ENCODE measurements at places on chromosomes 7 and 10.

DNA sequence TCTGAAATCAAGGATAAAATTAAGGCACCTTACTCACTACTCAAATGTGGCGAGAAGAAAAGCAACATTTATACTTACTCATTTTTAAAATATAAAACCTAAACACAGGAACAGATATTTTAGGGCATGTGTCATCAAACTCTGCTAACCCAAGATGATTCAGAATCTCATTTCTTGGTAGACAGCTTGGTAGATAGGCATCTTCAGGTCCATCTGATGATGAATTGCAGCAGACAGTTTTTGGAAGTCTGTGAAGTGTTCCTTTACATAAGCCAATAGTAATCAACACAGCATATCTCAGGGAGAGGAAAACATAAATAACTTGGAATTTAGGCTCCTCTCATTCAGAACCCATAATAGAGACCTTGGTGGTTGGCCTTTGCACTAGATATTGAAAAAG, 3.4 kb downstream of the HIPK2 start:
- no peak for DNase-seq

DNA sequence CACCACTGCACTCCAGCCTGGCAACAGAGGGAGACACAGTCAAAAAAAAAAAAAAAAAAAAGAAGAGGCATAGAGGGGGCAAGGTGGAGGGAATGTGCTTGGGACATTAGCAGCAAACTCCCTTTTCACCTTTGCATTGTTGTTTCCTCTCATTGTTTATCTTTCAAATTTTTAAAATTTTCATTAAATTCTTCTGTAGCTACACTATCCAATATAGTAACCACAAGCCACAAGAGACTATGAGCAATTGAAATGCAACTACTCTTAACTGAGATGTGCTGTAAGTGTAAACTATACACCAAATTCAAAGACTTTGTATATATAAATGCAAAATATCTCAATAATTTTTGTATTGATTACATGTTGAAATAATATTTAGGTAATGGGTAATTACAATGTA, 43.4 kb downstream of the EBLN1 start:
- DNase-seq: no peak

DNA sequence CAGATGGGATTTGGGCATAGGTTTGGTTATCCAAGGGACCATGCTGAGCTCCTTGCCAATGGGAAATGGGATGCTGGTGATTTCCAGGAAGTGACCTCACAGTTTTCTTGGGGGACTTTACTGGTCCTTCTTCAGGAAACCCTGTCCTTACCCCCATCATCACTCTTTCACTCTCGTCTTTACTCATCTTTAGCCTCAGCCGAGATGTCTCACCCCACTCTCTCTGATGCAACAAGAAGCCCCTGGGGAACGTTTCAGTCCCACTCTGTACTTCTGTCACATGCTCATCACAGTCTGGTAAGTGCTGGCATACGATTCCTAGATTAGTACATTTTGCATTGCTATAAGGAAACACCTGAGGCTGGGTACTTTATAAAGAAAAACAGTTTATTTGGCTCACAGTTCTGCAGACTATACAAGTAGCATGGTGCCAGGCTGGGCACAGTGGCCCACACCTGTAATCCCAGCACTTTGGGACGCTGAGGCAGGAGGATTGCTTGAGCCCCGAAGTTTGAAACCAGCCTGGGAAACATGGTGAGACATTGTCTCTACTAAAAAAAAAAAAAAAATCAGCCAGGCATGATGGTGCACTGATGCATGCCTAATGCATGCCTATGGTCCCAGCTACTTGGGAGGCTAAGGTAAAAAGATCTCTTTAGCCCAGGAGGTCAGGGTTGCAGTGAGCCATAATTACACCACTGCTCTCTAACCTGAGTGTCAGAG, 63.5 kb upstream of the VKORC1L1 start:
- DNase-seq: no peak

DNA sequence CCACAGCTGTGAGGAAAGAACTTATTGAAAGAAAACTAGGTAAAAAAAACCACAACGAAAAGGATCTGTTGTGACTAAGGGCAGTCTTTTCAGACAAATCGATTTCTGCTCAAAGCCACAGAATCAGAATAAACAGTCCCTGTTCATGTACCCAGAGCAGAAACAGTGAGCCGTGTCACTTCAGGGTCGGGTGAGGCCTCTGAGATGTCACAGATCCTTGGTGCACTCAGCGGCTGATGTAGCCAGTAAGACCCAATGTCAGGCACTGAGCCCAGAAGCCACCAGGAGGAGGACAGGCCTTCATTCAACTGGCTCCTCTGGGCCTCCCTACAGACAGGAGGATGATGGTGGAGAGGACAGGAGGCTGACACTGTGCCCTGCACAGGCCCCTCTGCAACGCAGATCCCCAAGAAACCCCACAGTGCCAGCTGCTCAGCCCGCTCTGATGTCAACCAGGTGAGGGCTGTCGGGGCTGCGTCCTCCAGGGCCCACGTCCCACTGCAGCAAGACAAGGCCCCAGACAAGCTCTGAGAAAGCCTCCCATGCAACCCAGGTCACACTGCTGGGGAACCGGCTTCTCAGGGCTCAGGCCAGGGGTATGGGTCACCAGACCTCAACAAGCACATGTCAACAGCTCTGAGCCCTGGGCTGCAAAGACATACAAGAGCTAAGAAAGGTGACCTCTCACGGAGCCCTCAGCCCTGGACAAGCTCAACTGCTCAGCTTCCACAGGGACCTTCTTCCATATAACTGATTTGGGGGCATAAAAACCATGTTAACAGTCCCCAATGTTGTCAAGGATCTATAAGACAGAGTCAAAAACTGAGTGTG, 190.6 kb downstream of the PARD3 start:
- no peak for DNase-seq

- DNase-seq: no peak
Observed at GRCh38 chr10:12513003-12513365, 163.6 kb downstream of the CAMK1D start.

- DNase-seq: no peak
Observed at GRCh38 chr10:17453035-17453372, 1.4 kb downstream of the ST8SIA6 start.

DNA sequence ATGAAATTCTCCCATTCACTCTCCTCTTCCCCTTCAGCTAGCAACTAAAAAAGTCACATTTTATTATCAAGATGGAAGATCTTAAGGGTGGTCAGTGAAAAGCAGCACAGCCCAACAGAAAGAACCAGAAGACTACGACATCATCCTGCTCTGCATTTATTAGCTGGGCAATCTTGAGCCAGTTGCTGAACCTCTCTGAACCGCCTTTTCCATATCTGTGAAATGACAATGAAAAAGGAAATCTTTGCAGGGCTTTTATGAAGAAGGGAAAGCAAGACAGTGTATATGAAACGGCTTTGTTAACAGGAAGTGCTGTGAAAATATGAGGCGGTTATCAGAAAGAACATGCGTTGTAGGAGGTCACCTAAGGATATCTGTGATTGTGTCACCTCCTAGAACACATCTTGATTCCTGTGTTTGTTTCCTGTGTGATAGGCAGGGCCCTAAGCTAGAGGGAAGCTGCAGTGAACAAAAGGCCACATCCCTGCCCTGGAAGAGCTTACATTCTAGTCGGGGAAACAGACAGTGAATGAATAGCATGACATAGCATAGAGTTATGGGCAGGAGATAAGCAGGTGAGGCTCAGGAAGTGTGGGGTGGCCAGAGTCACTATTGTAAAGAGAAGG, 36.0 kb upstream of the KCNMA1 start:
- DNase-seq: no peak

- DNase-seq: no peak
Observed at GRCh38 chr7:24227603-24228359, 56.2 kb upstream of the NPY start.

DNA sequence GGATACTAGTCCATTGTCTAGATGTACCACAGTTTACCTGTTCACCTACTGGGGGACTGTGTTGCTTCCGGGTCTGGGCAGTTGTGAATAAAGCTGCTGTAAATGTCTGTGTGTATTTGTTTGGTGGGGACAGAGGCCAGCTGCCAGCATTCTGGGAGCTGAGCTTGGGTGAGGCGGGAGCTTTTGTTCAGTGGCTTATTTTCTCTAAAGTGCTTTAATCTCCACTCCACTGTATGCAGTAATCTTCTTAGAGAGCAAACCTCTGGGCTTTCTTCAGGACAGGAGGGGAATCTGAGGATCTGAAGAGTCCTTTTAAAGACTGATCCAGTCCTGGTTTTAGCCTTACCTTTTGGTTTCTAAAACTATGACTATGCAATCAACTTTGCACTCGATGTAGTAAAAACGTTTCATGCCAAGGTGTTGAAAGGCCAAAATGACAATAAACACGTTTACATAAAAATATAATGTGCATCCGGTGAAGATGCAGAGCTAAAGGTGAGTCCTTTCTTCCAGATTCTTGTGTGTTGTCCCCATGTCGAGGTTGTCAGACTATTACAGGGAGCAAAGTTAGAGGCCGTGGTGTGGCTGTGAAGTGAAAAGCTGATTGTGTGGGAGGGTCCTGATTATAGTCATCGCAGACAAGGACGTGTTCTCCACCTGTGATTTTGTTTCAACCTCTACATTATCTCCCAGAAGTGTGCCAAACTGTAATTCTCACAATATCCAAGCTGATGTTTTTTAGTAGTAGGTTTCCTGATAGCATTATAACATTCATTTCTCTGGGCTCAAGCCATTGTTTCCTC, 279.8 kb downstream of the CAMK1D start:
- no peak for DNase-seq

DNA sequence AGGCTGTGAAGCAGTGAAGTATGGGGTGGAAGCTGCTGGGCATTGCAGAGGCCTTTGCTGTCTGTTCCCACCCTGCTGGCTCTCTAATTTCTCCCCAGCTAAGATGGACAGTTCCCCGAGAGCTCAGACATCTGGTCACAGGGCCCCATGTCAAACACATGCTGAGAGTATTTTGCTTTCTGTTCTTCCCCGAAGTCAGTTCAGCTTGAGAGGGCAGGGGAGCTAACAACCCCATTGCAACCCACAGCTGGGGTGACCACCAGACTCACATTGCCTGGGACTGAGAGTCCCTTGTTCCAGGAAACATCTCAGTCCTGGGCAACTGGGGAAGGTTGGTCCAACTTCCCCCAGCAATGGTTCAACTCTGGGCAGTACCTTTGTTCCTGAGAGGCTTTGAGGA, 52.8 kb downstream of the ABCA13 start:
- no peak for DNase-seq

DNA sequence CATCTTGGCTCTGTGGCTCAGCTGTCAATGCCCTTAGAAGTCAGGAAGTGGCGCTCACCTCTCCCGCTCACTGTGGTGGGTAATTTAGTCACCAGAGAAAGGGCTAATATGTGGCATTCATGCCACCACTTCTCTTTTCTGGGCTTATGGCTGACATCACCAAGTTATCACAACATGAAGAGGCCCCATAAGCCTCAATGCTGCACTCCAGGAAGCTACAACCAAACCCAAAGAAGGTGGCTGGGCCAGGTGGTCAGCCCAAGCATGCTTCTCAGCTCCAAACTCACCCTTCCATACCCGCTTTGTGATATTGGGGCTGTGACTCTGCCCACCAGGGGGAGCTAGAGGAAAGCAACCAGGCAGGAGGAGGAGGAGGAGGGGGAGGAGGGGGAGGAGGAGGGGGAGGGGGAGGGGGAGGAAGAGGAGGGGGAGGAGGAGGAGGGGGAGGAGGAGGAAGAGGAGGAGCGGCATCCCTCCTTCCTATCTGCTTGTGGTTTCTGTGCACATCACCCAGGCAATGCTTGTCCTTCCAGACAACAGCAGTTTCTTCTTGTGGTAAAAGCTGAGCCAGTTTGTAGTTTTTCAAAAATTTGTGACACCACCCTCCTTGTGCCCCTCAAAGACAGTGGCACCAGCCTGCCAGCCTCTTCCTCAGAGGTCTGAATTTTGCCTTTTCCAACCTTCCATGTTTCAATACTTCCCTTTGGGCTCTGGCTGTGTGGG, 42.1 kb downstream of the CYP26A1 start:
- no peak for DNase-seq

GRCh38 chr7:69309601-69310000, 288.7 kb upstream of the AUTS2 start:
- DNase-seq: no peak

DNA sequence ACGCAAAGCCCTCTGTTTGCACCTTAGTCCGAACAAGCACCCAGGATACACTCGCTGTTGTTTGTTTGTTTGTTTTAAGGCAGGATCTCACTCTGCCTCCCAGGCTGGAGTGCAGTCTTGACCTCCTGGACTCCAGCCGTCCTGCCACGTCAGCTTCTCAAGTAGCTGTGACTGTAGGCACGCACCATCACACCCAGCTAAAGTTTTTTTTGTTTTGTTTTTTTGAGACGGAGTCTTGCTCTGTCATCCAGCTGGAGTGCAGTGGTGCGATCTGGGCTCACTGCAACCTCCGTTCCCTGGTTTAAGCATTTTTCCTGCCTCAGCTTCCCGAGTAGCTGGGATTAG, 76.8 kb downstream of the CTBP2 start:
- no peak for DNase-seq

DNA sequence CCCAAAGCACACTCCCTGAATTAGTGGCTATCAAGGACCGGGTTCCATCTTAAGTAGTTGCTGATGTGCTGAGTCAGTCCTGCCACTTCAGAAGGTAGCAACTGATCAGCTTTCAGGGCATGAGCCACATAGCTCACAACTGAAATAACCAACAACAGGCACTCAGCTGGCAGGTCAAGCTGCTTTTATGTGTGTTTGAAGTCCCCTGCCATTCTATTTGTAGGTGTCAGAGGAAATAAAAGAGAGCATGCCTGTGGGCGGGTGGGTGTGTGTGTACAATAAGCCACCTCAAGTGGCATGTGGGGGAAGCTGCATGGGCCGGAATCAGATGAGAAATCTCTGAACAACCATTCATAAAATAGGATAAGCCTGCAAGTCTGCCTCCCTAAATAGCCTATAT, 114.3 kb upstream of the YAE1 start:
- no peak for DNase-seq

DNA sequence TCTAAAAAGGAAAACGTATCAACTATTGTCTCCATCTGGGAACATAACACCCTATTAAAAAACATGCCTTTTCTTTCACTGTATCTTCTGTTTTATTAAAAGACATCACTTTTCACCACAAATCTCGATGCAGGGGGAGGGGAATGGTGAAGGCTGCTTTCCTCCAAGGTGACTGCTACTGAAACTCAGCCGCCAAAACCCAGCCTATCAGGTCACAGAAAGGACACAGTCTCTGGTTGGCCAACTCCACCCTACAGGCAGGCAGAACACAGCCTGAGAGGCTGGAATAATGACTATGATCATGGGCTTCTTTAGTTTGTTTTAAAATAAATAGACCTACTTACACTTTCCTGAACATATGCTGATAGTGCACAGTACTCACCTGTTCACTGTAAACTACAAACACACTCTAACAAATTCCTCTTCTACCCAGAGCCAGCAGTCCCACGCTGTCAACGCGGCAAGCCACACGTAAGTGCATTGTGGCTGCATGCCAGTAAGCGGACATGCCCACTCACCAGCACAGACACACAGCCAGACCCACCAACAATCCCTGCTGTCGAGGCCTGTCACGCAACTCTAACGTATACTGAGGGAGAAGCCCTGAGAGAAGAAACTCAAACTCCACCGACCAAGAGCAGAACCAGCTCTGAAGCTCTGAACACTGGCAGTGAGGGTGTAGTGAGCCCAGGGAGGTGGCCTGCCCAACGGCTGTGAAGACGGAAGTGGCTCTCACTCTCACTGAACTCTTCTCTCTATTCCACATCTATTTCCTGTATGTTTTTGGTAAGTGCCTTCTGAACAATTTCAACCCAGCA, 41.8 kb downstream of the NCAPG2 start:
- DNase-seq: no peak

GRCh38 chr10:34809796-34810195, 5.3 kb downstream of the PARD3 start:
- no peak for DNase-seq

- DNase-seq: no peak
Observed at GRCh38 chr10:49268185-49268584, 30.8 kb upstream of the C10orf71 start.
